ENCODE measurements at places on chromosomes 4 and X. TPM values are rescaled to one million over a fixed set of nuclear protein-coding genes. Genes with fewer than 3 reads are reported as not detected.

CASP3 gene
- 50.6 TPM for total RNA-seq

CNGA2 gene
- total RNA-seq = not detected

TBX22 gene
- total RNA-seq = not detected

MAGEC2 gene
- total RNA-seq = not detected

CLNK gene
- 0.55 TPM for total RNA-seq

COL25A1 gene
- 0.05 TPM for total RNA-seq

CCDC149 gene
- 0.19 TPM for total RNA-seq

DNA sequence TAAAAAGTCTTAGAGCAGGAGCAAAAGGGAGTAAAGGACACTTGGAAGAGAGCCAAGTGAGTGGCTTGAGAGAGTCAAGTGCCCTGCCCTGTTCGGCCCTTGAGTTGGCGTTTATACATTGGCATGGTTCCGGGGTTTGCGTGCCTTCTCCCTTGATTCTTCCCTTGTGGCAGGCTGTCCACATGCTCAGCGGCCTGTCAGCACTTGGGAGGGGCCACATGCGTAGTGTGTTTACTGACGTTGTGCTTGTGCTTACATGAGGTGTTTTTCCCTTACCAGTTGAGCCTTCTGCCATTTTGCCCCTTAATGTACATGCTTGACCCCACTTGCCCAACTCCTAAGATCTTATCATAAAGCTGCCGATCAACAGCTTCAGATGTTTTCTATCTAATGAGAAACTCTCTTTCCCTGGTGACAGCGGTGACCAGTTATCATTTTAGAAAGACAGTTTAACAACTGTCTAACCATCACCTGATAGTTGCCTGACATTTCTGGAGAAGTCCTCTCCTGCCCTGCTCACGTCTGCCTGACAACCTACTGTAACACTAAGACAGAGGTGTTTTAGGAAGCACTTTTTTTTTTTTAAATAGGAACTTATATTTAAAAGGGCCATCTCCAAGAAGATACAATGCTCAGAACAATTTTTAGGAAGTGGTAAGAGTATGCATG lies 49.5 kb upstream of the GC start:
- no peak overlapping the region for H3K4me3 ChIP-seq
- no peak for DNase-seq
- H3K4me1 ChIP-seq = no peaks in the 10 kb centered on the region
- H3K27me3 ChIP-seq = no peaks in the 10 kb centered on the region
- H3K27ac ChIP-seq = no peak overlapping the region

- H3K4me1 ChIP-seq = no peaks in the 10 kb centered on the region
- DNase-seq = no peak
- no peak overlapping the region for H3K4me3 ChIP-seq
- no peaks in the 10 kb centered on the region for H3K27me3 ChIP-seq
- H3K36me3 ChIP-seq = peaks cover 2% of the 10 kb centered on the region
Measured at GRCh38 chr4:139749338-139749737, 83.7 kb downstream of the MGST2 start.

DNA sequence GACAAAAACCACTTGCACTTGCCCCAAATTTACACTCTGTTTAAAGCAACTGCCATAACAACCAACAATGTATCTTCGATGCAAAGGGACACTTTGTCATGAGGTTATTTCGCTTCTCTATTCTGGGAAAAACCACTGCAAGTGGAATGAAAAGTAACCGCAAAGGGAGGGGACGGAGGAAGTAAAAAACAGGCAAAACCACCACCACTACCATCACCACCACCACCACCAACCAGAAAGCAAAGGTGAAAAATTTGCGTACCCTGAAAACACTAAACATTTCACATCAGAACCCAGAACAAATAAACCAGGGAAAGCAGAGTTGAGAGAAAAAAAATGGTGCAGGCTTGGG lies 1.2 kb upstream of the N4BP2 start:
- H3K27ac ChIP-seq = peak overlapping the region; percentile 97
- peak; percentile 67 for DNase-seq
- H3K27me3 ChIP-seq = no peaks in the 10 kb centered on the region
- H3K4me3 ChIP-seq = peak overlapping the region; percentile 97

- H3K27me3 ChIP-seq = peaks cover 72% of the 10 kb centered on the region
- peaks cover 8% of the 10 kb centered on the region for H3K4me1 ChIP-seq
- no peaks in the 10 kb centered on the region for H3K36me3 ChIP-seq
- DNase-seq = no peak
- no peak overlapping the region for H3K4me3 ChIP-seq
Measured at GRCh38 chr4:76953956-76954355, 4.4 kb downstream of the SEPTIN11 start.

DNA sequence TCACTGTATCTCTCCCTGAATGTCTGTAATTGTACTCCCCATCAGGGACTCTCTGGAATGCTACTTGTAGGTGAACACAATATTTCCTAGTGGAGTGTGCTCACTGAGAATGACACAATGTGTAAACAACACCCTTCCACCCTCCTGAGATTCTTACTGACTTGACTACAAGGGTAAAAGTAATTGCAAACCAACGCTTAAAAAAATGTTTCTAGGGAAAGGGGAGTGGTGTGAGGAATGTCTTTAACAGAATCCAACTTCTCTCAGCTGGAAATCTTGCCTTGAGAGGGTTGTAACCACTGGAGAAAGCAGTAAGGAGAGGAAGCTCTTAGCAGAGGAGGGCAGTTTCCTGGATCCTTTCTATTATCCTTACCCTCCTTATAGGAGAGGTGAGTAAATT lies 5.1 kb upstream of the RAPGEF2 start:
- no peak overlapping the region for H3K27ac ChIP-seq
- H3K4me1 ChIP-seq = peaks cover 23% of the 10 kb centered on the region
- no peak overlapping the region for H3K4me3 ChIP-seq
- H3K27me3 ChIP-seq = peaks cover 28% of the 10 kb centered on the region

- DNase-seq = no peak
- peaks cover 8% of the 10 kb centered on the region for H3K4me1 ChIP-seq
- no peak overlapping the region for H3K4me3 ChIP-seq
- no peak overlapping the region for H3K27ac ChIP-seq
Measured at GRCh38 chr4:9903317-9903716, 118.0 kb downstream of the SLC2A9 start.

DNA sequence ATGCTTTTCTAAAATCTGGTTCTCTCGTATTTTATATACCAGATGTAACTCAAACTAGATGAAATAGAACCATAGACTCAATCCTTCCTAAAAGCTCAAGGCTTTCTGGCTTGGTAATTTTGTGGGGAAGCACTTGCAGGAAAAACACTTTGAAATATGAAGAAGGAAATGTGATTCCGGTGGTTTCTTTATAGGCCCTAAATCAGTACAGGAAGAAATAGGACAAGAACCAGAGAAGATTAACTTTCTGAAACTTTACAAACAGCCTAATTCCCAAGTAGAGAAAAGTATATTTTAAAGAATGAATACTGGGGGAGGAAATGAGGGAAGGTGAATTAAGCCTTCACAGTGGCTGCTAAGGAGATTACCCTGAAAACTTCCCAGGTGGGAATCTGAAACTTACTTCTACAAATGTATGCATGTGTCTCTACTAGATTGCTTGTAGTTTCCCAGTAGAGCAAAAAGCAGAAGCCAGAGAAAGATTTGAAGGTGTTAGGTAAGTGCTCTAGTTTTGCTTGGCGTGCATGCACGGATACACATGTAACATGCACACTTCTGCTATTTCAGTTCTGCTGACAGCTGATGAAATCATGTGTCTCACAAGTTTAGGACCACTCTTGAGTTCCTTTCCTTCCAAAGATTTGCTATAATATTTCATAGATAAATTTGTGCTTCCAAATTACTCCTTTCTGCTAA lies 92.1 kb downstream of the AFF1 start:
- no peak for DNase-seq
- H3K4me3 ChIP-seq = no peak overlapping the region
- H3K27ac ChIP-seq = no peak overlapping the region
- H3K4me1 ChIP-seq = peaks cover 30% of the 10 kb centered on the region
- no peaks in the 10 kb centered on the region for H3K36me3 ChIP-seq

- H3K36me3 ChIP-seq = peaks cover 2% of the 10 kb centered on the region
- no peak for DNase-seq
- H3K27ac ChIP-seq = no peak overlapping the region
- no peaks in the 10 kb centered on the region for H3K4me1 ChIP-seq
Measured at GRCh38 chrX:7378406-7378805, 230.5 kb upstream of the PUDP start.

GRCh38 chr4:141731481-141731880 lies 95.1 kb downstream of the IL15 start:
- H3K4me3 ChIP-seq = no peak overlapping the region
- H3K4me1 ChIP-seq = no peaks in the 10 kb centered on the region
- DNase-seq = no peak
- no peak overlapping the region for H3K27ac ChIP-seq
- H3K27me3 ChIP-seq = no peaks in the 10 kb centered on the region

- DNase-seq = no peak
- peaks cover 34% of the 10 kb centered on the region for H3K27me3 ChIP-seq
- no peak overlapping the region for H3K27ac ChIP-seq
- peaks cover 20% of the 10 kb centered on the region for H3K4me1 ChIP-seq
- H3K4me3 ChIP-seq = no peak overlapping the region
Measured at GRCh38 chr4:183185559-183185958, 86.5 kb downstream of the WWC2 start.

DNA sequence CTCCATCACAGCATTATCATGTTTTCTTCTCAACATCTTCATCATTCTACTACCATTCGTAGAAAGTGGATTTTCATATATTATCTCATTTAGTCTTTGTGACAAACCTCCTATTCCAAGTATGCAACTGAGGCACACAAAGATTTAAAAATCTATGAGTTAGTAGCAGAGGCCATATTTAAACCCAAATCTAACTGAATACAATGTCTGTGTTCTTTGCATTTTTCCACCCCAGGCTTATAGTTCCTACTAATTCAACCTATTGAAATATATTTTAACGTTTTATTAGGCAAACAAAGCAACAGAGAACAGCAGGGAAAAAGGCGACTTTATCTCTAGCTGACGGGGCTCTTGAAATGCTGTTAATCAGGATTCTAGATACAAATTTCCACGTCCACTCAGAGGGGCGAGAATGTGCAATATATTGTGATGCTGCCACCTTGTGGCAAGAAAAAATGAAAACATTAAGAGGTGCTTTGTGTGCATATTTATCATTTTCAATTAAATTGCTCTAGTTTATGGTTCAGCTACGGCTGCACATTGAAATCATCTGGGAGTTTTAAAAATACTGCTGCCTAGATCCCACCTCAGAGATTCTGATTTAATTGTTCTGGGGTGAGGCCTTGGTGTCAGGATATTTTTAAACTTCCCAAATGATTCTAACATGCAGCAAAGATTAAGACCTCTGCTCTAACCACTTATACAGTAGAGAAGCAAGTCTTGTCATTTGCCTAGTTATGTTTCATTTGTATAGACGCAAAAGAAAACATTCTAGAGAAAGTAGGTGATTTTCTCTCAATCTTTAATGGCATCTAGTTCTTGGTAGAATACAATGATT lies 315.9 kb downstream of the MAPK10 start:
- H3K36me3 ChIP-seq = no peaks in the 10 kb centered on the region
- no peak overlapping the region for H3K4me3 ChIP-seq
- H3K27me3 ChIP-seq = no peaks in the 10 kb centered on the region
- peak; percentile 12 for DNase-seq
- H3K4me1 ChIP-seq = no peaks in the 10 kb centered on the region

DNA sequence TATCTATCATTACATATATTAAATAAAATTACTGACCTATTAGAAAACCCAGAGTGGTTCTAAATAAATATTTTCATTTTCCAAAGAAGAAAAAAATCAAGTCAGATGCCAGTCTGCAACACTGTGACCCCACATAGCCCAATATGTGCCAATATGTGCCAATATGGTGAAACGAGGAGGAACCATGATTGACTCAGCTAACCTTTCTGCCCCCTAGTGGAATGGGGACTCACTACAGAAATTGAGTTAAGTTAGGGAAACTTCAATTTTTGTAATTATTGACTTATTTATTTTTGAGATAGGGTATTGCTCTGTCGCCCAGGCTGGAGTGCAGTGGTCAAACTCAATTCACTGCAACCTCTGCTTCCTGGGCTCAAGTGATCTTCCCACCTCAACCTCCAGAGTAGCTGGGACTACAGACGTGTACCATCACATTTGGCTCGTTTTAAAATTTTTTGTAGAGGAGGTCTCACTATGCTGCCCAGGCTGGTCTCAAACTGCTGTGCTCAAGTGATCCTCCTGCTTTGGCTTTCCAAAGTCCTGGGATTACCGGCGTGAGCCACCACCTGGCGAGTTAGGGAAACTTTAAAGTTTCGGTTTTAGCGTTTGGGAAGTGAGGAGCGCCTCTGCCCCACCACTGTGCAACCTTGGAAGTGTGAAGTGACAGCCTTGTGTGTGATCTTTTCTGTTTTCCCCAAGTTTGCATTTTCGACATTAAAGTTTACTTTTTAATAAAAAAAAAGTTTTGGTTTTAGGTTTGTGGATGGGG lies 116.8 kb upstream of the SHISA3 start:
- no peaks in the 10 kb centered on the region for H3K36me3 ChIP-seq
- peaks cover 8% of the 10 kb centered on the region for H3K4me1 ChIP-seq
- no peak overlapping the region for H3K4me3 ChIP-seq
- peak; percentile 24 for DNase-seq
- peaks cover 19% of the 10 kb centered on the region for H3K27me3 ChIP-seq

GRCh38 chr4:153543351-153543750 lies 77.2 kb downstream of the TMEM131L start:
- no peaks in the 10 kb centered on the region for H3K27me3 ChIP-seq
- H3K36me3 ChIP-seq = peaks cover 11% of the 10 kb centered on the region
- H3K4me1 ChIP-seq = peaks cover 60% of the 10 kb centered on the region
- H3K4me3 ChIP-seq = no peak overlapping the region
- no peak for DNase-seq
- no peak overlapping the region for H3K27ac ChIP-seq

GRCh38 chr4:55393461-55394320 lies 2.1 kb upstream of the TMEM165 start:
- peaks cover 18% of the 10 kb centered on the region for H3K4me1 ChIP-seq
- peak overlapping the region; percentile 20 for H3K27ac ChIP-seq
- DNase-seq = no peak

GRCh38 chrX:68808686-68809357 lies 20.0 kb upstream of the EFNB1 start:
- H3K27me3 ChIP-seq = peaks cover 35% of the 10 kb centered on the region
- H3K4me3 ChIP-seq = no peak overlapping the region
- DNase-seq = no peak
- no peak overlapping the region for H3K27ac ChIP-seq

GRCh38 chrX:63561425-63561824 lies 210.3 kb upstream of the SPIN4 start:
- peaks cover 13% of the 10 kb centered on the region for H3K27me3 ChIP-seq
- H3K36me3 ChIP-seq = peaks cover 18% of the 10 kb centered on the region
- peak overlapping the region; percentile 99 for H3K4me3 ChIP-seq
- peak overlapping the region; percentile 75 for H3K27ac ChIP-seq
- no peak for DNase-seq

- peaks cover 11% of the 10 kb centered on the region for H3K4me1 ChIP-seq
- no peaks in the 10 kb centered on the region for H3K27me3 ChIP-seq
- H3K4me3 ChIP-seq = no peak overlapping the region
- no peaks in the 10 kb centered on the region for H3K36me3 ChIP-seq
- no peak for DNase-seq
Measured at GRCh38 chr4:185357211-185357610, 38.5 kb downstream of the LRP2BP start.

- H3K27ac ChIP-seq = no peak overlapping the region
- H3K36me3 ChIP-seq = no peaks in the 10 kb centered on the region
- peaks cover 19% of the 10 kb centered on the region for H3K27me3 ChIP-seq
- no peak for DNase-seq
- no peak overlapping the region for H3K4me3 ChIP-seq
- no peaks in the 10 kb centered on the region for H3K4me1 ChIP-seq
Measured at GRCh38 chrX:124818033-124818432, 471.7 kb downstream of the SH2D1A start.

All from activated T-cell treated with anti-CD3 and anti-CD28 coated beads, Interleukin-2, amount 50 U/mL, for 72 hours (primary cell).